Spleen (tissue), 13 donors: ENCODE measurements at places on chromosomes 3 and 15. TPM values are rescaled to one million over a fixed set of nuclear protein-coding genes. Genes with fewer than 3 reads are reported as not detected.

GRCh38 chr3:138962854-138963560, 16.0 kb downstream of the FOXL2NB start:
- DNase-seq, result no peak
- H3K36me3 ChIP-seq, result no peaks in the 10 kb centered on the region
- H3K4me1 ChIP-seq, result peaks cover 7% of the 10 kb centered on the region
- no peak overlapping the region for H3K4me3 ChIP-seq
- H3K27me3 ChIP-seq, result peaks cover 27% of the 10 kb centered on the region

DNA sequence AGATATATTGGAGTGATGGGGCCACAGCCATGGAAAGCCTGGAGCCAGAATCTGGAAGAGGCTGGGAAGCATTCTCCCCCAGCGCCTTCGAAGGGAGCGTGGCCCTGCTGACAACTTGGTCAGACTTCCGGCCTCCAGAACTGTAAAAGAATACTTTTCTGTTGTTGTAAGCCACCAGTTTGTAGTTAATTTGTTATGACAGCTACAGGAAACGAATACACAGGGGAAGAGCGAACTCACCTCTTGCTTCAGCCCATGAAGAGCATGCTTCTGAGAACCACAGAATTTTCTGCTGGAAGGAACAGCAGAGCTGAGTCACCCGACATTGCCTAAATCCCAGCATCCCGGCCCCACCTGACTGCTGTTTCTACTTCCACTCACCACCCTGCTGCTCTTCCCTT, 501.7 kb downstream of the SHQ1 start:
- peak; percentile 49 for DNase-seq
- no peak overlapping the region for H3K27ac ChIP-seq
- H3K27me3 ChIP-seq, result no peaks in the 10 kb centered on the region
- H3K4me3 ChIP-seq, result no peak overlapping the region
- H3K4me1 ChIP-seq, result peaks cover 39% of the 10 kb centered on the region

GRCh38 chr3:185779461-185779860, 45.4 kb downstream of the IGF2BP2 start:
- H3K4me3 ChIP-seq, result no peak overlapping the region
- no peaks in the 10 kb centered on the region for H3K27me3 ChIP-seq
- no peak overlapping the region for H3K27ac ChIP-seq
- no peak for DNase-seq

DNA sequence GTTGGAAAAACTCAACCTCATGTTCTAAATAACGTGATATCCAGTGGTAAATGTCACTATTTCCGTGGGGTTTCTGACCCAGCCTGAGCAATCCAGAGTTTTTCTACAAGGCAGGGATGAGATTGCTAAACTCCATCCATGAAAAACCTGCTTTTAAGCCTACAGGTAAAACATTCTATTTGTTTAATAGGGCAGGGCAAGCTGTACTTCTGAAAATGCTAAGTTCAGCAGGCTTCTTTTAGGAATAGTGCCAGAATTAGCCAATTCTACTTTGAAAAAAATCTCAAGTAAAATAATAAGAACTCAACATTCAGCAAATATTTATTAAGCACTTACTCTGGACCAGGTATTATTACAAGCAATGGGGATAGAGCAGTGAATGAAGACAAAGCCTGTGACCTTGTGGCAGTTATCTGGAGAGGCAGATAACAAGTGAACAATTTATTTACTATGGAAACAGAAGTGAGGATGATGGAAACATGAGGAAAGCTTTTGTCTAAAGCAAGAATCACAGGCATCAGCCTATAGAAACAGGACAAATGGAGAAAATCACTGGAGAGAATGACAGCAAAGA, 13.3 kb downstream of the RPSA start:
- no peak overlapping the region for H3K27ac ChIP-seq
- H3K4me3 ChIP-seq, result no peak overlapping the region
- H3K36me3 ChIP-seq, result no peaks in the 10 kb centered on the region
- no peak for DNase-seq

- no peak overlapping the region for H3K4me3 ChIP-seq
- no peak for DNase-seq
- no peak overlapping the region for H3K27ac ChIP-seq
- H3K36me3 ChIP-seq, result no peaks in the 10 kb centered on the region
- no peaks in the 10 kb centered on the region for H3K4me1 ChIP-seq
Observed at GRCh38 chr15:48385031-48385830, 54.0 kb downstream of the DUT start.

- H3K27ac ChIP-seq, result no peak overlapping the region
- DNase-seq, result no peak
- peaks cover 15% of the 10 kb centered on the region for H3K4me1 ChIP-seq
- peaks cover 17% of the 10 kb centered on the region for H3K27me3 ChIP-seq
Observed at GRCh38 chr3:159757341-159758060, 231.1 kb upstream of the IL12A start.

- H3K27ac ChIP-seq, result no peak overlapping the region
- H3K27me3 ChIP-seq, result peaks cover 41% of the 10 kb centered on the region
- DNase-seq, result peak; percentile 88
- H3K36me3 ChIP-seq, result no peaks in the 10 kb centered on the region
Observed at GRCh38 chr15:66619152-66619903, 53.5 kb upstream of the LCTL start.

- H3K36me3 ChIP-seq, result no peaks in the 10 kb centered on the region
- H3K27me3 ChIP-seq, result no peaks in the 10 kb centered on the region
- no peak for DNase-seq
- no peak overlapping the region for H3K27ac ChIP-seq
- peaks cover 22% of the 10 kb centered on the region for H3K4me1 ChIP-seq
- no peak overlapping the region for H3K4me3 ChIP-seq
Observed at GRCh38 chr3:196971094-196971698, 2.6 kb upstream of the PIGZ start.

GRCh38 chr3:125203731-125204130, 8.8 kb downstream of the SLC12A8 start:
- DNase-seq, result no peak
- no peaks in the 10 kb centered on the region for H3K4me1 ChIP-seq

GRCh38 chr3:194284351-194284750, 66.8 kb downstream of the CPN2 start:
- peak; percentile 51 for DNase-seq
- no peak overlapping the region for H3K27ac ChIP-seq
- no peaks in the 10 kb centered on the region for H3K4me1 ChIP-seq
- H3K27me3 ChIP-seq, result no peaks in the 10 kb centered on the region
- H3K36me3 ChIP-seq, result no peaks in the 10 kb centered on the region

DNA sequence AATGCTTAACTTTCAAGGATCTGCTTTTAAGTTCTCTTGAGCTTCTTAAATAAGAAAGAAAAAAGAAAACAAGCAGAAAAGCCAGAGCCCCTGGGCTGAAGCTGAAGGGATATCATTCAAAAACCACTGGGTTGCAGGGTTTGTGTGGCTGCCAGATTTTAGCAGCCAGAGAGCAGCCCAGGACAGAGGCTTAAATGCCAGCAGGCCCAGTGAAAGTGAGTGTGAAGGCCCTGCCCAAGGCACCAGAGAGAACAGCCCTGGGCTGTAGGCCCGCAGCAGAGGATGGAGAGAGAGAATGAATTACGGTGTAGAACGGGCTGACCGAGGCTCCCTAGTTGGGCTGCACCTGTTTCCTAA, 106.3 kb upstream of the BOC start:
- DNase-seq, result no peak
- H3K27me3 ChIP-seq, result no peaks in the 10 kb centered on the region
- H3K36me3 ChIP-seq, result no peaks in the 10 kb centered on the region
- no peak overlapping the region for H3K4me3 ChIP-seq

- no peak overlapping the region for H3K27ac ChIP-seq
- no peaks in the 10 kb centered on the region for H3K36me3 ChIP-seq
- peaks cover 46% of the 10 kb centered on the region for H3K4me1 ChIP-seq
- no peak for DNase-seq
- H3K27me3 ChIP-seq, result no peaks in the 10 kb centered on the region
Observed at GRCh38 chr15:57224664-57225063, 151.6 kb upstream of the CGNL1 start.

GRCh38 chr3:36813305-36813704, 49.0 kb upstream of the DCLK3 start:
- no peak overlapping the region for H3K4me3 ChIP-seq
- no peak for DNase-seq
- H3K27ac ChIP-seq, result no peak overlapping the region
- no peaks in the 10 kb centered on the region for H3K36me3 ChIP-seq
- H3K4me1 ChIP-seq, result no peaks in the 10 kb centered on the region
- H3K27me3 ChIP-seq, result no peaks in the 10 kb centered on the region

DNA sequence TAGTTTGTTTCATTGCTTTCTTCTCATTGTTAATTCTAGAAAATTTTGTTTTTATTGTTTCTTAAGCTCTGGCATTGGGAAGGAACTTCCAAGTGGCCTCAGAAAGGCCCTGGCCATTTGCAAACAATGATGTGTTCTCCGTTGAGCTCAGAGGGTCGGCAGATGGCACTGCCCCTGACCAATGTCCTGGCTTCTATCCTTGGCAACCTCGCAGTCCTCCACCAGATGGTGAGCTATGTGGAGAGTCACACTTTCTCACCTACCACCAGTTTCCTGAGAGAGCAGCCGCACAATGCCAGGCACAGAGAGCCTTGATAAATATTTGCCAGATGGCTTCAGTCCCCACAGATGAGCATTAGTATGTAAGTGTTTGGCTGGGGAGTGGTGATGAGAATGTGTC, 343.7 kb downstream of the EPHB1 start:
- H3K27ac ChIP-seq, result no peak overlapping the region
- no peaks in the 10 kb centered on the region for H3K36me3 ChIP-seq

GRCh38 chr15:101437618-101438481, 51.7 kb downstream of the PCSK6 start:
- no peaks in the 10 kb centered on the region for H3K27me3 ChIP-seq
- H3K4me1 ChIP-seq, result peaks cover 46% of the 10 kb centered on the region
- no peaks in the 10 kb centered on the region for H3K36me3 ChIP-seq
- peak overlapping the region; percentile 69 for H3K27ac ChIP-seq
- no peak for DNase-seq
- no peak overlapping the region for H3K4me3 ChIP-seq

- peak overlapping the region; percentile 2 for H3K27ac ChIP-seq
- DNase-seq, result peak; percentile 85
- H3K4me1 ChIP-seq, result peaks cover 68% of the 10 kb centered on the region
- no peak overlapping the region for H3K4me3 ChIP-seq
Observed at GRCh38 chr15:90660195-90660998, 56.7 kb upstream of the BLM start.

GRCh38 chr3:64445109-64445943, 220.1 kb upstream of the PRICKLE2 start:
- H3K4me1 ChIP-seq, result peaks cover 8% of the 10 kb centered on the region
- H3K27ac ChIP-seq, result no peak overlapping the region
- peaks cover 86% of the 10 kb centered on the region for H3K27me3 ChIP-seq
- H3K36me3 ChIP-seq, result no peaks in the 10 kb centered on the region
- no peak for DNase-seq

DNA sequence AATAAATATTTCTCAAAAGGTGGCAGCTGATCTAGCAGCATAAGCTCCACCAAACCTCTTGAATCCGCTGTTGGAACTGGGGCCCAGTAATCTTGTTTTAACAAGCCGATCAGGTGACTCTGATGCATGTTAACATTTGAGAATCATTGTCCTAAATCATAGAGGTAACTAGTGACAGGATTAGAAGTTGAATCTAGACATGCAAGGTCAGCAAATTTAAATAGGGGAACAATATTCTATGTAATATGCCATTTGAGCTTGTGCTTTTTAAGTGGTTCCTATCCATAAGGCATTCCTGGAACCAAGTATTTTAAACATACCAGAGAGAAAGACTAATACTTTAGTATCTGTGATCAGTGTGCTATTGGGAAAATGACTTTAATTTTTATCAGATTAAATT, 412.8 kb downstream of the PYDC2 start:
- H3K36me3 ChIP-seq, result no peaks in the 10 kb centered on the region
- no peak overlapping the region for H3K27ac ChIP-seq
- H3K4me3 ChIP-seq, result no peak overlapping the region
- no peak for DNase-seq

DNA sequence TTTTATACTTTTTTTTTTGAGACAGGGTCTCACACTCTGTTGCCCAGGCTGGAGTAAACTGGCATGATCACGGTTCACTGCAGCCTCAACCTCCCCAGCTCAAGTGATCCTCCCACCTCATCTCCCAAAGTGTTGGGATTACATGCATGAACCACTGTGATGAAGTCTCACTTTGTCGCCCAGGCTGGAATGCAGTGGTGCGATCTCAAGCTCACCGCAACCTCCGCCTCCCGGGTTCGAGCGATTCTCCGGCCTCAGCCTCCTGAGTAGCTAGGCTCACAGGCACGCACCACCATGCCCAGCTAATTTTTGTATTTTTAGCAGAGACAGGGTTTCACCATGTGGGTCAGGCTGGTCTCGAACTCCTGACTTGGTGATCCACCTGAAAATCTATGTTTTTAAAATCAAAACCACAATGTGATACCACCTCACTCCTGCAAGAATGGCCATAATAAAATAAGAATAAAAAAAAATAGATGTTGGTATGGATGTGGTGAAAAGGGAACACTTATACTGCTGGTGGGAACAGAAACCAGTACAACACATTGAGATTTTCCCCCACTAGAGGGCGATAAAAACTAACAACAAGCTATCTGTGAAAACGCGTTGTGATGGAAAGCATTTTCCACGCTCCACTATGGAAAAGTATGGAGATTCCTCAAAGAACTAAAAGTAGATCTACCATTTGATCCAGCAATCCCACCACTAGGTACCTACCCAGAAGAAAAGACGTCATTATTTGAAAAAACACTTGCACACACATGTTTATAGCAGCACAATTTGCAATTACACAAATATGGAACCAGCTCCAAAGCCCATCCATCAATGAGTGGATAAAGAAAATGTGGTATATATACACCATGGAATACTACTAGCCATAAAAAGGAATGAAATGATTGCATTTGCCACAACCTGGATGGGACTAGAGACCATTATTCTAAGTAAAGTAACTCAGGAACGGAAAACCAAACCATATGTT, 26.8 kb upstream of the OCA2 start:
- no peak for DNase-seq
- peaks cover 25% of the 10 kb centered on the region for H3K36me3 ChIP-seq
- H3K4me1 ChIP-seq, result no peaks in the 10 kb centered on the region
- no peak overlapping the region for H3K27ac ChIP-seq
- H3K27me3 ChIP-seq, result no peaks in the 10 kb centered on the region

Gene STRA6
- 0.68 TPM for polyA plus RNA-seq

Gene NANOGP8
- polyA plus RNA-seq, result not detected

Gene RBMS3
- 5.1 TPM for polyA plus RNA-seq

Gene CHRM5
- polyA plus RNA-seq, result not detected

Gene PLXNA1
- 11.9 TPM for polyA plus RNA-seq

Gene SMAD6
- 0.72 TPM for polyA plus RNA-seq

Gene ANKRD63
- not detected for polyA plus RNA-seq

Gene MYZAP
- polyA plus RNA-seq, result 4.1 TPM
